ENCODE measurements at places on chromosomes 12 and 14. TPM values are rescaled to one million over a fixed set of nuclear protein-coding genes. Genes with fewer than 3 reads are reported as not detected.

Gene C2CD5
- 5.4 TPM for total RNA-seq

Gene RNASE3
- not detected for total RNA-seq

Gene TPH2
- not detected for total RNA-seq

Gene CLEC9A
- total RNA-seq, result not detected

DNA sequence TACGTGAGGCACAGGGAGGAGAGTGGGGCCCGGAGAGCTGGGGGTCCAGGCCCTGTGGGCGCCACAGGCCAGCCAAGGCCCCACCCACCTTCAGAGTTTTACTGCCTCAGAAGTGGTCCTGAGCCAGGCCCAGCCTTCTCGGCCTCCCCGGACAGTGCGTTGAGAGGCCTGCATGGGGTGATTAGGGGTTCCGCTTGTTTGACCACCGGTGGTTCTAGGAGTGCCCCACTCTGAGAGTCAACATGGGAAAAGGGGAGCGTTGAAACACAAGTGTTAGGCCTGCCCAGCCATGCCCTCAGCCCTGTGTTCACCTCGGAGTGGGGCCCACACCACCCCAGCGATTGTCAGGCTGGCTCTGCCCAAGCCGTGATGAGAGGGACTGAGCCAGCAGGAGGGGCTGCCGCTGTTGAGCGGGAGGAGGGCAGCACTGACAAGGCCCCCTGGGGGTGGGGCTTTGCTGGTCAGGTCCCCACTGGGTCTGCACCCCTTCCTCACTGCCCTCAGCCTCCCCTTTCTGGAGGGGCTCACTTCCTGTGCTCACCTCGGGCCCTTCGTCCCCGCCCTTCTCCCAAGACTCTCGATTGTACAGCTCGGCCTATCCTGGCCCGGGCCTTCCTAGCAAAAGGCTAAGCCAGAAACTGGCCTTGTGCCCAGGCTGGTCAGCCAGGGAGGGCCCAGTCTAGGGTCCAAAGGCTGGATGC, 4.8 kb downstream of the CKB start:
- DNase-seq, result no peak

DNA sequence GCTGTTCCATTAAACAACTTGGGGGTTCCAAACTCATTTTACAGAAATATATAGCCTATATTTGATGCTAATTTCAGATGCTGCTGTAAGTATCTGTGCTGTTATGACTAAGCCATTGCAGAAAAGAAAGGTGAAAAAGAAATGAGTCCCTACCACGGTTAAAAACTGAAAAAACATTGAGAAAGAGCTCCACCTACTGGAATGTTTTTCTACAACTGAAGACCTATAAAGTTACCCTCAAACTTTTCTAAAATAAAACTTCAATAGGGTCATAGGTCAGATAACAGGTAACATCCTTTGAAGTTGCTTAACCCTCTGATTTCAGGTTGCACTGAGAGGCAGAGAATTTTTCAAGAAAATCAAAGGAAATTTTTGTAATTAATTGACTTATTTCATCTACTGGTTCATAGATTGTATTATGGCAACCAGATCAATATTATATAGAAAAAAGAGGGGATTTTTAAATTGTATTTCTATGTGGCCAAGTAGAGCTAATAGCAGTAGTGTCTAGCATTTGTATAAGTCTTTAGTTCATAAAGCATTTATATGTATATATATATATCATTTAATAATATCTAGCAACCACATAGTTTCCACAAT, 279.9 kb downstream of the RPS29 start:
- no peak for DNase-seq

DNA sequence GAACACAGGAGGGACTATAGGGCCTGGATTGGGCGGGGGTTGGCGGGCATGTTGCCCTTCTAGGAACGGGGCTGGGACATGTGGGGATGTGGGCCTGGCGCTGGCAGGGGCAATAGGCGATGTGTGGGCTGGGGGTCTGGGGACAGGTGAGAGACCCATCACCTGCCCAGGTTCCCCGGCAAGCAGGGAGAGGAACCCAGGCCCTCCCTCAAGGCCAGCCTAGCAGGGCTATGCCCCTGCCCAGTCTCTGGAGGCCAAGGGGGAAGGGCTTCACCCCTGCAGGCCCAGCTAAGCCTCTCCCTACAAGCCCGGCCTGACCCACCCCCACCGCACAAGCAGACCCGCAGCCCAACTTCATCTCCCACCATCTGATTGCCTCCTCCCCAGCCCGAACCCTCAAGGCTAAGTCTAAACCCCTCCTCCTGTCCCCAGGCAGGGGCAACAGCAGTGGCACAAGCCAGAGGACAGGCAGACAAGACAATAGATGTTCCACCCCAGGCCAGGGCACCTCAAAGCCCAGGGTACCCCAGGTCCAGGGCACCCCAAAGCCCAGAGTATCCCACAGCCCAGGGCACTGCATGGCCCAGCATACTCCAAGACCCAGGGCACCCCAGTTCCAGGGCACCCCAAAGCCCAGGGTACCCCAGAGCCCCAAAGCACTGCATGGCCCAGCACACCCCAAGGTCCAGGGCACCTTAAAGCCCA, 6.5 kb downstream of the JAG2 start:
- DNase-seq, result no peak

DNA sequence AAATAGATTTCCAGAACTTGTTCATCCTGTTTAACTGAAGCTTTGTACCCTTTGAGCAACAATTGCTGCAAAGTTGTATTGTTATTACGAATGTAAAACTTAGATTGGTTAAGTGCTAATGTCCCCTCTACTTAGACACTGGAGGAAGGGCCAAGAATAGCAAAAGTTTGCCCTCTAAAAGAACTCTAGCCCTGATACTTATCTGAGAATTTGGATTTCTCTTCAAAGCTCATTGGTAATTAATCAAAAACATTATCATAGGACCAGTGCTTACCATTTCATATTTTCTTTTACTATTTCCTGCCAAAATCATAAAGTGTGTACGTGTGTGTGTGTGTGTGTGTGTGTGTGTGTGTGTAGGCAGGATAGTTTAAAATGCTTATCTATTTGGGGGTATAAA, 58.2 kb downstream of the LMNTD1 start:
- no peak for DNase-seq

All from H4 (cell line).